Vagina (tissue), 2 donors: ENCODE measurements at places on chromosomes 6 and 20. TPM values are rescaled to one million over a fixed set of nuclear protein-coding genes. Genes with fewer than 3 reads are reported as not detected.

DNA sequence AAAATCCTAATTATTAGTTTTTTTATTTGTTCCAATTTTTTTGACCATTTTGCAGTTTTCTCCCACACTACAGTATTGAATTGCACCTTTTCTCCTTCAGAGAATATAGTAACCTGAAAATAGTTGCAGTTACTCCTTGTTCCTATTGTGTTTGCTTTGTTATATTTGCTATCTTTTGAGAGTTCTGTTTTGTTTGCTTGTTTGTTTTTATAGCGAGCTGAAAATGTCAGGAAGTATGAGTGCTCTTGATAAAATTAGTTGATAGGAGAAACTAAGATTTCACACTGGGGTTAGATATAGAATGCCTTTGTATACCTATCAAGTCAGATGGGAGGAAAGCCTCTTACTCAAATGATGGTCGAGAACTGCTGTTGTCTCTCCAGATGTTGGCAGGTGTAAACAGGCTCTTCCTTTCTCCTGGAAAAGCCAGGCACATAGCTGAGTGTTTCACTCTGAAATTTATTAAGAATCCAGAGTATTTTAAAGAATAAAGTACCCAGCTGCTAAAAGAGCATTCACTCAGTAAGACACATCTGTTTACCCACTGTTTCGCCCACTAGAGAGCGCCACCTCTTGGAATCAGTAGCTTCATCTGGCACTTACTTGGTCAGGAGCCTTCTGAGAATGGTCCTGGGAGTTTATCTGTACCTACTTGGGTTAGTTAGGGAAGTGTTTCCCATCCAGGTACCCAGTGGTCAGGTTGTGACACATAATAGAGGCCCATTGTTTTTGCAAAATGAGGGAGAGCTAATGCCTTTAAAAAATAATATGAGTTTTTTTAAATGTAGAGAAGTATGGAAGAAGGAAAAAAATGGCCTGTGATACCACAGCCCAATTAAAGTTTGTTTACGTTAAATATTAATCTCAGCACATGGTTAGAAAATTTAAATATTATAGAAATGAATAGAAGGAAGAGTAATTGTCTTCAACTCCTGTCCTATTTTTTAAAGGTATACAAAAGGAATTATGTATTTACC is 11.2 kb downstream of the NT5DC1 start:
- H3K27me3 ChIP-seq = no peaks in the 10 kb centered on the region
- peaks cover 72% of the 10 kb centered on the region for H3K36me3 ChIP-seq
- DNase-seq = no peak
- no peak overlapping the region for H3K4me3 ChIP-seq

BMP7 gene
- total RNA-seq = 17.2 TPM

DNA sequence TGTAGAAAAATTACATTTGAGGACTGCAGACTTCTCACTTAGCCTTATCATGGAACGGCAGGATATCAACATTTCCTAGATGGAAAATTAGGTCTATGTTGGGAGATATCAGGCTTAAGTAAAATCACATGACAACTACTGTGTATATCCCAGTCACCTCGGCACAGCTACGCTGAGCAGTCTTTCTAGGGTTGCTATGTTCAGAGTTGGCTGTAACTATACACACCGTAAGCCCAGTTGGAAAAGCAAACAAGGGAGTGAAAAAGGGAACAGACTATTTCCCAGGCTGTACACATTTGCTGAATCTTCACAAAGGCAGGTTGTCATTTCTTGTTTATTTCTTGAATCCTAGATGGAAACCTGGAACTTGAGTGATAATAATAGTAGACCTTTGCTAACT is 80.7 kb upstream of the PTPRK start:
- no peak for DNase-seq
- H3K4me1 ChIP-seq = peaks cover 20% of the 10 kb centered on the region
- no peaks in the 10 kb centered on the region for H3K36me3 ChIP-seq
- no peak overlapping the region for H3K4me3 ChIP-seq
- no peak overlapping the region for H3K27ac ChIP-seq
- H3K27me3 ChIP-seq = no peaks in the 10 kb centered on the region

GRCh38 chr20:50572938-50573777 is 63.0 kb downstream of the PTPN1 start:
- H3K27ac ChIP-seq = peak overlapping the region; percentile 44
- H3K36me3 ChIP-seq = peaks cover 33% of the 10 kb centered on the region
- no peak for DNase-seq
- H3K27me3 ChIP-seq = no peaks in the 10 kb centered on the region
- no peak overlapping the region for H3K4me3 ChIP-seq

GRCh38 chr6:96116674-96117073 is 100.9 kb downstream of the FUT9 start:
- H3K27ac ChIP-seq = no peak overlapping the region
- no peaks in the 10 kb centered on the region for H3K27me3 ChIP-seq
- H3K4me1 ChIP-seq = no peaks in the 10 kb centered on the region

DNA sequence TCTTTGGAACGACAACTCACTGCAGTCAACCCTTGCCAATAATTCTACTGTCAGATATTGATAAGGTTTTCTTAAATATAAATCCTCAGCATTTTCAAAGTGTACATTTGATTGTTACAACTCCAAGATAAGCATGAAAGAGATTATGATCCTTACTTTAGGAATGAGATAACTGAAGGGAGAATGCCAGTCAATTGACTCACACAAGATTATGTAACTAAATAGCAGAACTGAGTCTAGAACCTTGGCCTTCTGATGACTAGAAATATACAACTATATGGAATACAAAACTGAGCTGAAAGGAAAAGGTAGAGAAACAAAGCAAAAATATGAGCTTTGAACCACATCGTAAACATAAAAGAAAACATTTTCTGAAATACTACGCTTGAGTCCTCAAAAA is 26.9 kb upstream of the STXBP5 start:
- H3K36me3 ChIP-seq = no peaks in the 10 kb centered on the region
- no peak overlapping the region for H3K27ac ChIP-seq
- no peak overlapping the region for H3K4me3 ChIP-seq
- no peaks in the 10 kb centered on the region for H3K4me1 ChIP-seq

DNA sequence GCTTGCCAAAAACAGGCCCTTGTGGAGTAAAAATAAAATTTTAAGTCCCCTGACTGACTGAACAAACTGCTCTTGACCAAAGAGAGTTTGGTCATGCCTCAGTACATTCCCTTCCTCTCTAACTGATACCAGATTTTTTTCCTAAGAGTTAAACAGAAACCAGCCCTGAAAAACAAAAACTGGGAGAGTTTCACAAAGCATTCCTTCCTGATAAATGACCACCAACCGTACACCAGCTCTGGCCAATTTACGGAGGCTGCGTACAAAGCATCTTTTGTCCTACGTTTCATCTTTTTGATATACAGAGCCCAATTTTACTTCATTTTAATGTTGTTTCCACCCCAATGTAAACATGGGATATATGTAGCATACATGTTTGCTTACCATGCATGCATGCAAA is 477.4 kb upstream of the HTR1E start:
- no peaks in the 10 kb centered on the region for H3K4me1 ChIP-seq
- DNase-seq = no peak
- no peak overlapping the region for H3K27ac ChIP-seq
- H3K4me3 ChIP-seq = no peak overlapping the region

ALDH8A1 gene
- not detected for total RNA-seq

GRCh38 chr20:38724626-38725147 is 401 bp downstream of the SLC32A1 start:
- H3K27me3 ChIP-seq = peaks cover 47% of the 10 kb centered on the region
- no peak overlapping the region for H3K27ac ChIP-seq
- peaks cover 40% of the 10 kb centered on the region for H3K4me1 ChIP-seq

NR2E1 gene
- not detected for total RNA-seq

EPPIN gene
- not detected for total RNA-seq

DNA sequence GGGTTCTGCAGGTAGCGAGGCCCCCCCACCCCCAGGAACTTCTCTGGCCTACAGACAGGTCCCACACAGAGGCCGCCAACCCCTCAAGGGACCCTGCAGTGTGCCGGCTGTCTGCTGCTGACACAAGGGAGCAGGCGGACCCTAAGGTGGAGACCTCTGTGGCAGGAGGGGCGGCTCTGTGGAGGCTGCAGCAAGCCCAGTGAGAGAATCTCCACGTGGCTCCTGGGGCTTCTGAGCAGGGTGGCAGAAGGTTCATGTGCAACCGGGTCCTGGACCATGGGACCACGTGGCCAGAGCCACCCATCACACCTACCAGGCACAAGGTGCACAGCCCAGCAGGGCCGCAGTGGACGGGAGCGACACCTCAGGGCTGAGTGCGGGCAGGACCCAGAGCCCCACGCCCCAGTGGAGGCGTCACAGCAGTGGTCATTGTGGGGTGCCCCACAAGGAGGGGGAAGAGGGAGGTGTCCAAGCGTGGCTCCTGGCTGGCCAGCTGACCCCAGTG is 4.3 kb downstream of the ARFRP1 start:
- H3K27ac ChIP-seq = no peak overlapping the region
- no peaks in the 10 kb centered on the region for H3K36me3 ChIP-seq
- DNase-seq = no peak
- no peak overlapping the region for H3K4me3 ChIP-seq
- no peaks in the 10 kb centered on the region for H3K27me3 ChIP-seq

BHLHE23 gene
- not detected for total RNA-seq

GRCh38 chr6:22737331-22737730 is 168.0 kb downstream of the HDGFL1 start:
- DNase-seq = no peak
- H3K4me1 ChIP-seq = no peaks in the 10 kb centered on the region
- no peaks in the 10 kb centered on the region for H3K27me3 ChIP-seq
- H3K27ac ChIP-seq = peak overlapping the region; percentile 15

DNA sequence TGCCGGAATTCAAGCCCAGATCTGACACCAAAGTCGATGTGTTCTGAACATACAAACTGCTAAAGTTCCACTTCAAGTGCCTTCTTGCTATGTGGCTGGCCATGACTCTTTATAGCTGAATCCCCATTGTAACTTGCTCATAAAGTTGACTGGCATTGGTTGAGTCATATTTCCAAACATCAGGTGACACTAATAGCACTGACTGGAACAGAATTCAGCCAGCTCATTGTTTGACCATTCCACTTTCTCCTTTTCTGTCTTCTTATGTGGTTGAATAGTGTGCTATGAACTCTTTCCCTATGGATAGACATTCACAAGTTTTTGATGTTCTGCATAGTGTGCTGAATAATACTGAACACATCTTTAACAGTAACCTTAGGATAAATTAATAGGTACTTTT is 266.2 kb upstream of the ZFP64 start:
- H3K27ac ChIP-seq = no peak overlapping the region
- no peaks in the 10 kb centered on the region for H3K4me1 ChIP-seq
- no peak overlapping the region for H3K4me3 ChIP-seq
- DNase-seq = no peak
- H3K27me3 ChIP-seq = no peaks in the 10 kb centered on the region
- H3K36me3 ChIP-seq = no peaks in the 10 kb centered on the region

- H3K27ac ChIP-seq = no peak overlapping the region
- DNase-seq = no peak
- no peaks in the 10 kb centered on the region for H3K36me3 ChIP-seq
- H3K27me3 ChIP-seq = no peaks in the 10 kb centered on the region
- H3K4me3 ChIP-seq = no peak overlapping the region
Measured at GRCh38 chr20:57495978-57496377, 29.0 kb downstream of the CTCFL start.

- no peaks in the 10 kb centered on the region for H3K36me3 ChIP-seq
- no peak for DNase-seq
- no peak overlapping the region for H3K4me3 ChIP-seq
Measured at GRCh38 chr6:14984519-14984853, 261.4 kb upstream of the JARID2 start.

DNA sequence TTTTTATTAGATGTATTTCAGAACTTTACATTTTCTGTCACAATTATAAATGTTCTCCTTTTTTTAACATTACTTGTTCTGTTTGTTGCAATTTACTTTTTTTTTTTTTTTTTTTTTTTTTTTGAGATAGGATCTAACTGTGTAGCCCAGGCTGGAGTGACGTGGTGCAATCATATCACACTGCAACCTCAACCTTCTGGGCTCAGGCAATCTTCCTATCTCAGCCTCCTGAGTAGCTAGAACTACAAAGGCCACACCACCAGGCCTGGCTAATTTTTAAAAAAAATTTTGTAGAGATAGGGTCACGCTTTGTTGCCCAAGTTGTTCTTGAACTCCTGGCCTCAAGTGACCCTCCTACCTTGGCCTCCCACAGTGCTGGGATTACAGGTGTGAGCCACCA is 15.1 kb upstream of the MBOAT1 start:
- H3K4me3 ChIP-seq = no peak overlapping the region
- H3K36me3 ChIP-seq = no peaks in the 10 kb centered on the region
- H3K27ac ChIP-seq = no peak overlapping the region
- no peaks in the 10 kb centered on the region for H3K4me1 ChIP-seq
- H3K27me3 ChIP-seq = no peaks in the 10 kb centered on the region

ADGRF4 gene
- total RNA-seq = 10.1 TPM

DNA sequence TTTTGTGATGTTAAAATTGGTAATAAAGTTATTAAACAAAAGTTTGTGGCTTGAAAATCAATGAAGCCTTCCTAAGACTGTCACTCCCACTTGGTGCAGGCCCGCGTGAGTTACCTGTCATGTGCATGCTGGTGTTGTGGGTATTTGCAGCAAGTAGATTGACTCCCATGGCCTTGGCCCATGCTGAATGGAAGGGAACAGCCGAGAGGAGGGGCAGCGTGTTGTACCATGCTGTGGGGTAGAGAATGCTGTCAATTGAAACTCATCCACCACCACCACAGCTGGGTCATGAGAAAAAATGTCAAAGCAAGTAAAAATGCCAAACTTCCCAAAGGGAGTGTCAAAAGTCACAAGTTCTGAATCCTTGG is 12.7 kb upstream of the VNN1 start:
- no peak overlapping the region for H3K4me3 ChIP-seq
- no peak for DNase-seq
- no peaks in the 10 kb centered on the region for H3K27me3 ChIP-seq
- no peaks in the 10 kb centered on the region for H3K4me1 ChIP-seq
- no peaks in the 10 kb centered on the region for H3K36me3 ChIP-seq
- H3K27ac ChIP-seq = no peak overlapping the region

GRCh38 chr20:46303176-46303956 is 4.9 kb downstream of the CDH22 start:
- peaks cover 12% of the 10 kb centered on the region for H3K4me1 ChIP-seq
- H3K27me3 ChIP-seq = no peaks in the 10 kb centered on the region
- H3K36me3 ChIP-seq = no peaks in the 10 kb centered on the region
- DNase-seq = no peak

- no peaks in the 10 kb centered on the region for H3K27me3 ChIP-seq
- no peak for DNase-seq
- H3K4me1 ChIP-seq = no peaks in the 10 kb centered on the region
- no peak overlapping the region for H3K27ac ChIP-seq
- no peak overlapping the region for H3K4me3 ChIP-seq
- H3K36me3 ChIP-seq = no peaks in the 10 kb centered on the region
Measured at GRCh38 chr20:25573288-25574251, 11.8 kb downstream of the NINL start.

DNA sequence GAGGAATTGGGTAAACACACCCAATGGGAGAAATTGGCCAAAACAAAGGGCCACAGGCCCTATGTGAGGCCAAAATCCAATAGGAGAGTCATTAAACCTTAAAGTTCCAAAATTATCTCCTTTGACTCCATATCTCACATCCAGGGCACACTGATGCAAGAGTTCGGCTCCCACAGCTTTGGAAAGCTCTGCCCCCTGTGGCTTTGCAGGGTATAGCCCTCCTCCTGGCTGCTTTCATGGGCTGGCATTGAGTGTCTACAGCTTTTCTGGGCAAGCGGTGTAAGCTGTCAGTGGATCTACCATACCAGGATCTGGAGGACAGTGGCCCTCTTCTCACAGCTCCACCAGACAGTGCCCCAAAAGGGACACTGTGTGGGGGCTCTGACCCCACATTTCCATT is 160.5 kb downstream of the ADGRG6 start:
- no peak overlapping the region for H3K4me3 ChIP-seq
- H3K27ac ChIP-seq = no peak overlapping the region
- DNase-seq = no peak
- no peaks in the 10 kb centered on the region for H3K4me1 ChIP-seq
- no peaks in the 10 kb centered on the region for H3K36me3 ChIP-seq
- H3K27me3 ChIP-seq = no peaks in the 10 kb centered on the region

GRCh38 chr6:161265975-161266374 is 7.9 kb downstream of the AGPAT4 start:
- H3K4me1 ChIP-seq = peaks cover under 1% of the 10 kb centered on the region
- no peak overlapping the region for H3K27ac ChIP-seq
- no peaks in the 10 kb centered on the region for H3K36me3 ChIP-seq
- no peaks in the 10 kb centered on the region for H3K27me3 ChIP-seq
